ENCODE measurements at places on chromosomes 5 and 9. TPM values are rescaled to one million over a fixed set of nuclear protein-coding genes. Genes with fewer than 3 reads are reported as not detected.

The LCN10 gene
- total RNA-seq: 9.6 TPM

The PCYOX1L gene
- total RNA-seq: 3.2 TPM

The AFF4 gene
- total RNA-seq: 32.1 TPM

- DNase-seq: no peak
These were observed at the start of gene PCDHB16 for GRCh38 chr5:141182248-141182647. Gene PCDHB16 (plus strand): TSS chr5:141182387. CDS start chr5:141182560, 173 bp downstream.

The TRPM6 gene
- total RNA-seq: 0.30 TPM
